ENCODE measurements at places on chromosomes 11 and 22.

DNA sequence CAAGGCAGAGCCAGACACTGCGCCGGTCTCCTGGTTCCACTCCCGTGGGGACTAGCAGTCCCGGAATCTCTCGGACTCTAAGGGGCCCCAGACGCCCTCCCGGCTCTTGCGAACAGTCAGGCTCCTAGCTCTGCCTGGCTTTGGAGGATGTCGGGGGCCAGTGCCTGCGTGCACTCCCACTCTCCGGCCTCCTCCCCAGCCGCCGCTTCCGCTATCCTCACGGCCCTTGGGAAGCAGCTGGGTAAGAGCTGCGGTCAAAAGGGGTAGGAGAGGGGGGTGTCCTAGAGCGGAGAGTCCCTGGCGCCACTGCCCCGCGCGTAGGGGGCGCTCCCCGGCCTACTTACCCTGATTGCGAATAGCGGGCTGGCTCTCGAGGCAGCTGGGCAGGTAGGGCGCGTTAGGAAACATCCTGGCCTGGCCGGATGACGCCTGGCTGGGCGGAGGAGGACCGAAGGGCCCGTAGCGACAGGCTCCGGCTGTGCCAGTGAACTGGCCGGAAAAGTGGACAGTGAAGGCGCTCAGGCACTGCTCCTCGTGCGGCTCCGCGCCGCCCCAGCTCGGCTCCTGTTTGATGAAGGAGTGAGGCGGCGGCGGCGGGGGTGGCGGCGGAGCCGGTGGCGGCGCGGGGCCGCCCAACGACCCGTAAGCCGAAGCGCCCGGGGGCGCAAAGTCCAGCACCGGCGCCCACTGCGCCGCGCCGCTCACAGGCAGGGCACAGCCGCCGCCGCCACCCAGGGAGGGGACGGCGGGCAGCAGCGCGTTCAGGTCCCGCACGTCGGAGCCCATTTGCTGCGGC is 785 bp downstream of the WT1 start:
- DNase-seq, result no peak

GRCh38 chr11:134527382-134528243 is 115.6 kb upstream of the B3GAT1 start:
- DNase-seq, result no peak

- DNase-seq, result no peak
Measured at GRCh38 chr22:49016909-49017481, 810.7 kb downstream of the BRD1 start.

- no peak for DNase-seq
Measured at GRCh38 chr11:134164490-134165370, 59.0 kb downstream of the NCAPD3 start.

GRCh38 chr11:46216019-46216764 is 61.3 kb upstream of the CREB3L1 start:
- DNase-seq, result no peak

DNA sequence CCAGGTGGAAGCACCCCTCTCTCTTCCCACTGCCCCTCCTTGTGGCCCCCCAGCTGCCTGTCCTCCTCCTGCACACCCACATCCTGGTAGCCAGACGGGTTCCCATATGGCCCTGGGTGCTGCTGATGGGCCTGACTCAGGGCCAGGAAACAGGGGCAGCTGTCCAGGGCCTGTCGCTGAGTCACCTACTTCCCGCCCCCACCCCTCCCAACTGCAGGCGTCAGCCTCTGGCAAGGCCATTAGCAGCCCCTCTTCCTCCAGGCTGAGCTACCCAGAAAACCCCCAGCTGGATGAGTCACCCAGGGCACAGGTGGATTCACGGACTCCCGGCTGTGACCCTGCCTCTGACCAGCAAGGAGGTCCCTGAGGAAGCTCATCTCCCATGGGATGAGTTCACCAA is 6.9 kb upstream of the GAL start:
- no peak for DNase-seq

Data from activated T-cell treated with anti-CD3 and anti-CD28 coated beads for 4 hours (primary cell).